AG10803 (cell line): ENCODE measurements at places on chromosomes 16 and 17.

- DNase-seq: no peak
Measured at GRCh38 chr17:67403065-67403464, 26.0 kb downstream of the PITPNC1 start.

- no peak for DNase-seq
Measured at GRCh38 chr16:24747441-24747840, 18.0 kb downstream of the TNRC6A start.

DNA sequence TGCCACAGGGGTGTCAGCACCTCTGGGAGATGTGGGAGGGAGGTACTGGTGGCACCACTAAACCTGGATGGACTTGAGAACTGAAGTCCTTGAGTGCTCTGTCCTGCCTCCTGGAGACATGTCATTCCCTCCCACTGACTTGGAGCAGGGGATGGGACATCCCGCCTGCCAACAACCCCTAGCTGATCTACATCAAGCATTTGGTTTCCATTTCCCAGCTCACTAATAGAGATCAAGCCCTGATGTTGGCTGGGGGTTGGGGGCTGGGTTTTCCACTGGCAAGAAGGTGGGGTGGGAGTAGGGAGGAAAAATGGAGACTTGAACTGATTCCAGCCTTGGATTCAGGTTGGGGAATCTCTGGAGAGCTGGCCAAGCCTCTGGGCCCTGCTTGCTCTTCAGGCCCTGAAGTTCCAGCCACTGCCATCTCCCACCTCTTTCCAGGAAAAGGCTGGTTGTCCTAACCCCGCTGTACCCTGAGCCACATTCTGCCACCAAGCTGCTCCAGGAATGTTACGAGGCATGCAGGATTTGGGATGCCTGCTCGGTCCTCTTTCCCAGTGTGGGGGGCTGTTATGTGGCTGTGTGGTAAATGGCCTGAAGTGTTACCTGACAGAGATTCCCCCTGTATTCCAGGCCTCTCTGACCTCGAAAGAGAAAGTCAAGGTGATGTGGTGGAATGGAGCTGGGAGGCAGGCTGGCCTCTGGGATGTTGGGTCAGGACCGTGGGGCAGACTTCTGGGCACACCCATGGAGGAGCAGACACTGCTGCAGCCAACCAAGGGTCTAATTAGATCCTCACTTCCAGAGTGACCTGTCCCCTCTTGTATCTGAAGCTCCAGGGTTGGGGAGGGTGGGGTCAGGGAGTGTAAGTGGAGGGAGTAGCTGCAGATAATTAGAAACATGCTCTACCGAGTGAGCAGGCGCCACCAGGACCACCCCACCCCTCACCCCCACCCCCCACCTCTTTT is 16.7 kb downstream of the IGFBP4 start:
- DNase-seq: no peak

DNA sequence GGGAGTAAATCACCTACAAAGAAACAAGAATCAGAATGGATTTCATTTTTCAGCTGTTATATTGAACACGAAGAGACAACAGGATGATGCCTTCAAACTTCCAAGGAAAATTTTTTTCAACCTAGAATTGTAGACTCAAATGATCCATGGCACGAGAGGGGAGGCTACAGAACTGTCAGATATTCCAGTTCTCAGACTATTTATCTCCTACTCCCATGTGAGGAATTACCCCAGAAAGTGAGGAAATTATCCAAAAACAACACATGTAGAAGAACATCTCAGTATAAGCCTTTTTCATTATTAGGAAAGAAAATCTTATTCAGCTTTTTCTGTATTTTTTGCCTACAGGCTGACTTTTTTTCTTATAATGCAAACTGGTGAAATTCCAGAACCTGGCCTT is 5.5 kb upstream of the ASGR2 start:
- no peak for DNase-seq

- peak; percentile 18 for DNase-seq
Measured at GRCh38 chr16:4709481-4709880, 16.1 kb downstream of the NUDT16L1 start.

DNA sequence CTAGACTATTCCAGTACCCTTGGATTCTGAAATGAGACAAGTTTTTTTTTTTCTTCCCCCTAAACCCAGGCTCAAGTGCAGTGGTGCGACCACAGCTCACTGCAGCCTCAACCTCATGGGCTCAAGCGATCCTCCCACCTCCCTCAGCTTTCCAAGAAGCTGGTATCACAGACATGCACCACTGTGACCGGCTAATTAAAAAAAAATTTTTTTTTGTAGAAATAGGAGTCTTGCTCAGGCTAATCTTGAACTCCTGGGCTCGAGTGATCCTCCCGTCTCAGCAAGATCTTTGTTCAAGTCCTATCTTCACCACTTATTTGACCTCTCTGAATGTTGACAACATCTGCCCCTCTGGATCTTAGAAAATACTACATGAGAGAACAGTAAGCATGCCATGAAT is 26.6 kb upstream of the CORO6 start:
- DNase-seq: no peak

- DNase-seq: no peak
Measured at GRCh38 chr17:61416211-61416539, 16.5 kb downstream of the TBX2 start.

GRCh38 chr17:222172-222571 is 40.7 kb upstream of the DOC2B start:
- no peak for DNase-seq

DNA sequence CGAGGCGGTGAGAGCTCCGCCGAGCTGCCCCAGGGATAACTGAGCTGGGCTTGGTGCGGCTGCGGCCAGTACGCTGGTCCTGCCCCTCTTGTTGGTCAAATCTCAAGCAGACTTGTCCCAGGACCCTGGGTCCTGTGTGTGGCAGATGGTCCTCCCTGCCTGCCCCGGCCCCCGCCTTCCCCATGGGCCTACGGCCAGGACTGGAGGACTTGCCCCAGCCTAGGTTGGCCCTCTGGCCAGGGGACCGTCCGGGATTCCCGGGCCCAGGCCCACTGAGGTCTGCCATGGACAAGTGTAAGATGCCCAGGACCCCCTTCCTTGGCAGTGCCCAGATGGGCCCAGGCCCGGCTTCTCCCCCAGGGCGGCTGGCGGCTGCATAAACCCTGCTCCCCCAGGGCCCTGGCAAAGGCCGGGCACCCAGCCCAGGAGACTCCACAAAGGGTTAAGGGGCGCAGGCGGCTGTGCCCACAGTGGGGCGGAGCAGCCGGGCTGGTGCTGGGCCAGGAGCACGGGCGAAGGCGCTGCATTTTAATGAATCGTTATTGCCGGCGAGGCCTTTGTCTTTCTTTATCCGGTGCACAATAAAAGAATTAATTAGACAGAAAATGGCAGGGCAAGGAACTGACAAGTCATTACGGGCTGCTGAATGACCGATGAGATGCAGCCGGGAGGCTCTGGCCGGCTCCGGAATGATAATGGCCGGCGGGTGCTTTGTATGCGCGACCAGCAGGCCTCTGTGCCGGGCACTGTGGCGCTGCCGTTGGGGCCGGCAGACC is 9.1 kb downstream of the SOX8 start:
- DNase-seq: no peak

DNA sequence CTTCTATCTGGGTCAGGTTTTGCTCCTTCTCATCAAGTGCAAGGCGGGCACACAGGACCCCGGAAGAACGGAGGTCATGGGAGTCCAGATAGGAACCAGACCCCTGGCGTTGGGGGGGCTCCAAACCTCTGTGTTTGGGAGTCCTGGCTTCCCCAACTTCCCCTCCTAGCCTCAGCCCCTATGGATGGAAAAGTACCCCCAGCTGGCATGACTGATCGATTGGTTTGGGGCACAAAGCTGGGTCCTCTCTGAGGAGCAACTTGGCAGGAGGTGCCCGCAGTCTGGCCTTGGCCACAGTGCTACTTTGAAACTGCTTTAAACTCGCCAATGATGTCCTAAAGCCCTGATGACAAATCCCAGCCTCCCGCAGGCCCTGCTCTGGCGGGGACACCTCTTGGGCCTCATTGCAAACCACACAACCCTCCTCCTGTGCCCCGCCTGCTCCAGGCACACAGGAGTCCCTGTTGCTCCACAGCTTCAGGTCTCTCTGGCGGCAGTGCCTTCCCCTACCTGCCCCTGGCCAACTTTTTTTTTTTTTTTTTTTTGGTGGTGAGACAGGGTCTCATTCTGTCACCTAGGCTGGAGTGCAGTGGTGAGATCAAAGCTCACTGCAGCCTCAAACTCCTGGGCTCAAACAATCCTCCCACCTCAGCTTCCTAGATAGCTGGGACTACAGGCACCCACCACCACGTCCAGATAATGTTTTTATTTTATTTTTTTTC is 38.0 kb upstream of the SNN start:
- no peak for DNase-seq

GRCh38 chr17:37259030-37259735 is 116.6 kb upstream of the C17orf78 start:
- peak; percentile 33 for DNase-seq

DNA sequence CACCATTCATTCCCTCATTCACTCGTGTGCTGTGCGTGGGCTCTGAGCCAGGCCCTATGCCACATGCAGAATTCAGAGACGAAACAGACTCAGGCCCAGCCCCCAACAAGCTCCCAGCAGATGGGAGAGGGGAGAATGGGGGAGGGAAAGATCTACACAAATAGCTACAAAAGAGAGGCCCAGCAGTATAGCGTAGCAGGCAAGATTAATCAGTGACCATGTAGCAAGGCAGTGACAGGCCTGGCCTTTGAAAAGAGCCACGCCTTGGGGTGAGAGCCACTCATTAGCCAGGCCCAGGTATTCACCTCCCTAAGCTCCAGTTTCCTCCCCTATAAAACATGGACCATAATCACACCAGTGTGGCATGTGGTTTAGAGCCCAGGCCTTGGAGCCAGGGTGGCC is 16.4 kb upstream of the KRT19 start:
- no peak for DNase-seq

GRCh38 chr16:5870886-5871691 is 773.5 kb upstream of the EEF2KMT start:
- no peak for DNase-seq

- DNase-seq: peak; percentile 21
Measured at GRCh38 chr17:3935140-3935542, 18.9 kb upstream of the P2RX1 start.

GRCh38 chr17:4576161-4576558 is 8.2 kb upstream of the SMTNL2 start:
- DNase-seq: no peak

DNA sequence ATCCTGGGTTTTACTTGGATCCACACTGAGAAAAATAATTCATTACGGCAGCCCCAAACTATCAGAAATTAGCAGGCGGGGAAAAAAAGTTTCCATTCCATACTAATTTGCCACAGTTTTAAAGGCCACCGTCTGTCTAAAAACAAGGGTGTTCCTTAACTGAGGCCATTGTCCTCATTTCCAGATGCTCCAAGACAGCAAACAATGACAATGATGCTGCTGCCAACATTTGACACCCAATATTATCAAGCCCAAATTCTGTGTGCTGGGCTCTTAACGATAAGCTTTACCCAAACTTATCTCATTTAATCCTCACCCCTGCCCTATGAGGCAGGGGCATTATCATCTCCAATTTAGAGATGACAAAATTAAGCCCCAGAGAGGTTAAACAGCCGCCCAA is 26.3 kb downstream of the CUEDC1 start:
- DNase-seq: no peak

GRCh38 chr17:82775001-82775823 is 23.3 kb downstream of the TBCD start:
- DNase-seq: peak; percentile 38

GRCh38 chr17:38921756-38922411 is 3.5 kb upstream of the LASP1NB start:
- no peak for DNase-seq

DNA sequence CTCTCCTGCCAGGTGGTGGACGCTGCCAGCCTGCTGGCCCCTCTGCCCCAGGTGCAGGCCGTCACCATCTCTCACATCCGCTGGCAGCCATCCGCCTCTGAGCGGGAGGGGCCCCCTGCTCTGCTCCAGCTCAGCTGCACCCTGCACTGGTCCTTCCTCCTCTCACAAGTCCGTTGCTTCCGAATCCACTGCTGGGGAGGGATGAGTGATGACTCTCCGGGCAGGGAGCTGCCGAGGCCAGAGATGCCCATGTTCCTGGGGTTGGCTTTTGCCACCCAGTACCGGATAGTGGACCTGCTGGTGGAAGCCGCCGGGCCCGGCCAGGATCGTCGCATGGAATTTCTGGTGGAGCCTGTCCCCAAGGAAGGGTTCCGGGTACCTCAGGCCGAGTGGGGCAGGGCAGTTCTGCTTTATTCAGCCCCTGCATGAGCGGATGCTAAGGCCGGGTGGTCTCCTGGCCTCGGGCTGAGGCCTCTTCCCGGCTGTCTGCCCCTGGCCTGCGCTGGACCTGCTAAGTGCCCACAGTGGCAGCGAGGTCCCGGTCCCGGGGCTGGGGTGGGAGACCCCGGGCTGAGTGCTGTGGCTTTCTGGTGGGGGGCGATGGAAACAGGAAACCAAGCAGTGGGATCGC is 11.4 kb downstream of the ENGASE start:
- DNase-seq: no peak

DNA sequence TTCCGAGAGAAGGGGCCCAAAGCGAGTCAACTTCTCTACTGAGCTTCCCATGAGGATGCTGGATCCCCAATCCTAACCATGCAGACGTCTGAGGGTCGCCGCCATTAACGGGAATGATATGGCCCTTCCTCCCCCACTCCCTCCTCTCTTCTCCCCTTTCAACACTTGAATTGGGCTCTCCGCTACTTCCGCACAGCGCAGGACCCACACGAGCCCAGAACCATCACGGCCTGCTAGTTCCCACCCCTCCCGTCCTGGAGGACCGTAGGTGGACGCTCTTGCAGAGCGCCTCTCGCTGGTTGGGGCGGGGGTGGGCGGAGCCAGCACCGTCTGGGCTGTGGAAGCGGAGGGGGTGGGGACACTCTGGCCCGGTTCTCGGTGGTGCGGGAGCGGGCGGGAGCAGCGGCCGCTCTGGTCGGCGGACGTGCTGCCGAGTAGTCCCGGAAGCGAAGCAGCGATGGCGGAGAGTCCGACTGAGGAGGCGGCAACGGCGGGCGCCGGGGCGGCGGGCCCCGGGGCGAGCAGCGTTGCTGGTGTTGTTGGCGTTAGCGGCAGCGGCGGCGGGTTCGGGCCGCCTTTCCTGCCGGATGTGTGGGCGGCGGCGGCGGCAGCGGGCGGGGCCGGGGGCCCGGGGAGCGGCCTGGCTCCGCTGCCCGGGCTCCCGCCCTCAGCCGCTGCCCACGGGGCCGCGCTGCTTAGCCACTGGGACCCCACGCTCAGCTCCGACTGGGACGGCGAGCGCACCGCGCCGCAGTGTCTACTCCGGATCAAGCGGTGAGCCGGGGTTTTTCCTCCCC is at the start of gene UBE2Z:
UBE2Z (plus strand) TSS at position 361 of the 797 bp plus-strand sequence; CDS start at position 458, 97 bp downstream.
- DNase-seq: peak; percentile 97

- no peak for DNase-seq
Measured at GRCh38 chr17:27669850-27670249, 38.9 kb downstream of the LGALS9 start.

DNA sequence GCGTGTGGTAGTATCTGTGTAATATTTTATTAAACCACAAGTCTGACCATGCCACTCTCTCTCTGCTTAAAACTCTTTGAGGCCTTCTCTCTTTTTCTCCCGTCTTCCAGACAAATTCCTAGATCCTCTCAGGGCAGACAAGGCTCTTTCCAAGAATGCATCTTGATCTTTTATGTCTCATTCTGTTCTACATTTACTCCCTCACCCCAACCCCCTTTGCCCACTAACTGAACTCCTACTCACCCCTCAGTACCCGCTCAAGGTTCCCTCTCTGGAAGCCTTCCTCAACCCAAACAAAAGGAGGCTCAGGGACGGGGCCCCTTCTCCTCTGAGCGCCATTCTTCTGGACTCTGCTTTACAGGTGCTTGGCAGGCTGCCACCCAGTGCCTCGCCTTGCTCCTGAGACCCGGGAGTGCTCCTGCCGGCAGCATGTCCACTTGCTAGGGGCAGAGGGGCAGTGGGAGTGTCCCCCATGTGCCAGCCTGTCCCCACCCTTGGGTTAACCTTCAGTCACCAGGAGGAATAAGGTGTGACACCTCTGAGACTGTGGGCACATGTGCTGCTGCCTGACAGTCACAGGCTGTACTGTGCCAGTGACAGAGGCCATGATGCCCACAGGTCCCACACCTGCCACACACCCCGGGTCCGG is 9.2 kb downstream of the SLC13A2 start:
- DNase-seq: no peak
